ENCODE measurements at places on chromosomes 3 and 15.
A peak's percentile ranks its signal among the peaks of the same experiment; 100 is the strongest.

- no peaks in the 10 kb centered on the region for H3K4me1 ChIP-seq
- no peak overlapping the region for H3K27ac ChIP-seq
- no peaks in the 10 kb centered on the region for H3K36me3 ChIP-seq
- no peak overlapping the region for H3K4me3 ChIP-seq
Observed at GRCh38 chr3:123432832-123433523, 15.9 kb downstream of the ADCY5 start.

DNA sequence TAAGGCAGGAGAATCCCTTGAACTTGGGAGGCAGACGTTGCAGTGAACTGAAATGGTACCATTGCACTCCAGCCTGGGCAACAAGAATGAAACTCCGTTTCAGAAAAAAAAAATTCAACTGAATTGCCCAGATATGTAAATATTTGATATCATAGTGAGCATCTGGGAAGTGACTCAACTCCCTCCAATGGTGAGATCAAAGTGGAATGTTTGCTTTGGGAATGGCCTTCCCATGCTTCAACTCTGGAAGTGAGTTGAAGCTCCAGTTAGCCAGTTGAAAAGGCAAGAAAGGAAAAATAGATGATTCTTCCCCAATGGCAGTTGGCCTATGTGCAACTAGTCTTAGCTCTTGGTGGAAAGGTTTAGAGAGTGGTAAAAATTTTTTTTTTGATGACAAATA, 131.6 kb upstream of the CMC1 start:
- no peak overlapping the region for H3K4me3 ChIP-seq
- H3K27ac ChIP-seq = no peak overlapping the region
- no peak for DNase-seq
- H3K27me3 ChIP-seq = no peaks in the 10 kb centered on the region
- H3K4me1 ChIP-seq = no peaks in the 10 kb centered on the region
- H3K36me3 ChIP-seq = no peaks in the 10 kb centered on the region

DNA sequence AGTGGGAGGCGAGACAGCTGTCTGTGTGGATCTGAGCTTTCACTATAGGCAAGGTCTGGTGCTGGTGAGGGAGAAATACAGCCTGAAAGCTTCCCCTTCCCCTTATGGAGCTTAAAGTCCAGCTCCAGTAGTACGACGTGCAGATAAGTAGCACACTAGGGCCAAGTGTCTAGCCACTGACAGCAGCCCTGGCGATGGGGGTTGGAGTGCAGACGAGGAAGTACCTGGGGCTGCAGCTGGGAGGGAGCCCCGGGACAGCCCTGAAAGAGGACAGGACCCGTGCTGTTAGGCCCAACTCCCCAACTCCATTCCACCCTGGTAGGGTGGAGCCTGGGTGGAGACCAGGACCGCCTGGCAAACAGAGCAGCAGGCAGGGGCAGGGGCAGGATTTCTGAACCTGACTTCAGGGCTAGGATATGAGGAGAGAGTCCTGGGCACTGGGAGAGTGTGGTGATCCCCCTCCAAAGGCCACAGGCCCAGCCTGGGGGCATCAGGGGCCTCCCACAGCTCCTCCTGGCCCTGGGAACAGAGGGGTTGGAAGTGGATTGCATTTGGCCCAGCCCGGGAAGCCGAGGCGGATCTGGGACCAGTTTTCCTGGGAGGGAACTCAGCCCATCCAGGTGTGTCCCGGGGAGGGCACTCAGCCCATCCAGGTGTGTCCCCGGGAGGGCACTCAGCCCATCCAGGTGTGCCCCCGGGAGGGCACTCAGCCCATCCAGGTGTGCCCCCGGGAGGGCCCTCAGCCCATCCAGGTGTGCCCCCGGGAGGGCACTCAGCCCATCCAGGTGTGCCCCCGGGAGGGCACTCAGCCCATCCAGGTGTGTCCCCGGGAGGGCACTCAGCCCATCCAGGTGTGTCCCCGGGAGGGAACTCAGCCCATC, 42.8 kb downstream of the BDH1 start:
- H3K27ac ChIP-seq = no peak overlapping the region
- H3K27me3 ChIP-seq = no peaks in the 10 kb centered on the region
- no peak overlapping the region for H3K4me3 ChIP-seq
- no peaks in the 10 kb centered on the region for H3K36me3 ChIP-seq
- DNase-seq = no peak

DNA sequence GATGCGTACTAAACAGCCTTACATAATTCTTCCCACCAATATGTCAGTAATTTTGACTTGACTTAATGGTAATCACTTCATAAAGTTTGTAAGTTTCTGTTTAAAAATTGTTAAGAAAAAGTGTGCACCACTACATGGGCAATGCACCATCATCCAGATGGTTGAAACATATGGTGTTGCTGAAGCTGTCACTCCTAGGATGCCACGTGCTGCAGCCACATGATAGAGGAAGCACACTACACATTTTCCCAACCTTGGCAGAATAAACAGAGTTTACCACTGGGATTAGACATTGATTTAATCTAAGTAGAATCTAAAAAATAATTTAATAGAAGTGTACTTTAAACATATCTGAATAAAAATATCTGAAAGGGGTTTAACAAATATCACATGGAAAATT, 1209.9 kb downstream of the NSUN3 start:
- no peaks in the 10 kb centered on the region for H3K4me1 ChIP-seq
- no peaks in the 10 kb centered on the region for H3K36me3 ChIP-seq
- no peak overlapping the region for H3K4me3 ChIP-seq
- no peak for DNase-seq
- H3K27me3 ChIP-seq = peaks cover 2% of the 10 kb centered on the region

DNA sequence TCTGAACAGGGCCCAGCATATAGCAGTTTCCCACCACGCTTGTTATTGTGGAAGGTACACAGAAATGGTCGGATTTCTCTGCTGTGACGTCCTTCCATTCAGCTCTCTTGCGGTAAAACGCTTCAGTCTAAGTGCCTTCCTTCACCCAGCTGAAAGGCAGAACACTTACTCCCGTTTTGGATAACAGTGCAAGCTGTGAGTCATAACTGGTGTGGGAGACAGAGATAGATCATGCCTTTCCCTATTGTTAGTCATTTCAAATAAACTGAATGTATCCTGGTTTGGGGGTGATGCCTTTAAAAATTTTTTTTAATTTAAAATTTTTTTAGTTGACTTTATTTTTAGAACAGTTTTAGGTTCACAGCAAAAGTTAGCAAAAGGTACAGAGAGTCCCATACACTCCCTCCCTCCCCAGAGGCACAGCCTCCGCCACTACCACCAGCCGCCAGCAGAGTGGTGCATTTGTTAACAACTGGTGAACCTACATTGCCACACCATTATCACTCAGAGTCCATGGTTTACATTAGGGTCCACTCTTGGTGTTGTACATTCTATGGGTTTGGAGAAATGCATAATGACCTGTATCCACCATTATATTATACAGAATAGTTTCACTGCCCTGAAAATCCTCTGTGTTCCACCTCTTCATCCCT, 94.9 kb upstream of the NSMCE3 start:
- H3K36me3 ChIP-seq = no peaks in the 10 kb centered on the region
- H3K27ac ChIP-seq = no peak overlapping the region
- H3K4me3 ChIP-seq = no peak overlapping the region
- no peaks in the 10 kb centered on the region for H3K4me1 ChIP-seq
- H3K27me3 ChIP-seq = no peaks in the 10 kb centered on the region

GRCh38 chr3:124688581-124689454, 41.4 kb upstream of the UMPS start:
- no peaks in the 10 kb centered on the region for H3K36me3 ChIP-seq
- no peak overlapping the region for H3K4me3 ChIP-seq
- peak; percentile 84 for DNase-seq
